ENCODE measurements at places on chromosomes 12 and 14.

- no peak for DNase-seq
Measured at GRCh38 chr12:56632701-56633467, 2.8 kb upstream of the BAZ2A start.

- DNase-seq, result no peak
Measured at GRCh38 chr14:97359341-97359740, 562.2 kb downstream of the VRK1 start.

DNA sequence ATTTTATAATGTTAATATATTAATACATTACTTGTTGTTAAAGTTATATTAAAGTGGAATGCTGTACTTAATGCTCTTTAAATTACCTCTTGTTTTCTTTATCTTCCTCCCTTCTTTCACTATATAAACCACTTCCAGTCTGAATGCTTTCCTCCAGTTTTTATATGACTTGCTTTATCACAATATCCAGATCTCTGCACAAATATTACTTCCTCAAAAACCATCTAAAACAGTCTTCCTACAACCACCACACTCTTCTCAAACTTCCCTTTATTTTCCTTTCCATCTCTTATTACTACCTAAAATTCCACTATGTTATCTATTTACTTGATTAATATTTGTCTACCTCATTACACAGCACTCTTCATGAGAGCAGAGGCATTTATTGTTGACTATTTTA, 956.6 kb downstream of the LRFN5 start:
- no peak for DNase-seq

DNA sequence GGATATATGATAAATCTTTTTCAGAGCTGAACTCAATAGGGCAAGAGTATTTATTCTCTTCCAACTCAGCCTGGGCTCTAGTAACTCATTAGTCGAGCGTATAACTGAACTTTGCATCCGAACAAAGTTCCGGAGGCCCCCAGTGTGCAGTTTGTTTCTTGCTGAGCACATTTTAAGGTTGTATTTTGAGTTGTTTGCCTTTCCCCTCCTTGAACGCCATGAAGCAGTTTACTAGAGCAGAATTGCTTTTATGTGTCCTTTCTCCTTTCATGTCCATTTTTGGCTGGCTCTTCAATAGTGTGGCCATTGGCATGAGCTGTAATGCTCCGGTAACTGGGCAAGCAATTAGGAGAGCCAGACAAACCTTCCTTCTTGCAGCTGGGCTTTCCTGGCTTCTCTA, 105.3 kb downstream of the WIF1 start:
- DNase-seq, result no peak

DNA sequence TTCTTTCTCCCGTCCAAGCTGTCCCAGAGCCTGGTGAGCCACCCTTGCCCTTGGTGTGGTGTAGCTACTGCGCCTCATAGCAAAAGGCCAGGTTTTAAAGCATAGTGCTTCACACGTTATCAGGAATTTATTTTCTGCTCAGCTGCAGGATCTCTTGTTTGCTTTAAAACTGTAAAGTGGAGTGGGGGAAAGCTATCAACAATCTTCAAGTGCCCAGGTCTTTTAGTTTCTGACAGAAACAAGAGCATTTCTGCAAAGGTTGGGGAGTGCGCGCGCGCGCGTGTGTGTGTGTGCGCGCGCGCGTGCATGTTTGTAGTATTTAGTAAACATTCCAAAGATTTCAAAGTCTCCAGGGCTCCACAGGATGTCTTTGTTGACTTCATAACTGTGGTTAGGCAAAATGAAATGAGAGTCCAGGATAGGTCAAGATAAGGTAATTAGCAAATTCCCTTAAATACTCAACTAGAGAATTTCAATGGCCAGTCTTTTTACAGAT, 45.5 kb downstream of the EML1 start:
- no peak for DNase-seq

GRCh38 chr14:104280902-104281767, 142.7 kb downstream of the KIF26A start:
- no peak for DNase-seq

GRCh38 chr12:85237327-85237726, 42.7 kb upstream of the ALX1 start:
- DNase-seq, result no peak

DNA sequence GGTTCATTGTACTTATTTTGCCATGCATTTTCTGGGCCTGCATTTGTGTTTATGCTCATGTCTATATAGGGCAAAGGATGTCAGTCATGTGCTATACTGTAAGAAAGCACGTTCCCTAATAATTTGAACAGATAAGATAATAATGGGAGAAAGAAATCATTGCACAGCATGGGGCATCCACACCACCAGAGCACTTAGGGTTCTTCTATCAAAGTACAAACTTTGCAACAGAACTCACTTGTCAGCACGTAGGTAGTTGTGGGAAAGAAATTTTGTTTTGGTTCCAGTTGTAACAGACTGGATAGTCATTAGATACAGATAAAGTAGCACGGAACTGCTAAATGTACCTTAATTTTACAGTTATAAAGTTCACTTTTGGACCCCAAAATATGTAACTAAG, 10.1 kb downstream of the PPP1CC start:
- no peak for DNase-seq

GRCh38 chr14:90429236-90429635, 32.4 kb downstream of the CALM1 start:
- DNase-seq, result no peak

DNA sequence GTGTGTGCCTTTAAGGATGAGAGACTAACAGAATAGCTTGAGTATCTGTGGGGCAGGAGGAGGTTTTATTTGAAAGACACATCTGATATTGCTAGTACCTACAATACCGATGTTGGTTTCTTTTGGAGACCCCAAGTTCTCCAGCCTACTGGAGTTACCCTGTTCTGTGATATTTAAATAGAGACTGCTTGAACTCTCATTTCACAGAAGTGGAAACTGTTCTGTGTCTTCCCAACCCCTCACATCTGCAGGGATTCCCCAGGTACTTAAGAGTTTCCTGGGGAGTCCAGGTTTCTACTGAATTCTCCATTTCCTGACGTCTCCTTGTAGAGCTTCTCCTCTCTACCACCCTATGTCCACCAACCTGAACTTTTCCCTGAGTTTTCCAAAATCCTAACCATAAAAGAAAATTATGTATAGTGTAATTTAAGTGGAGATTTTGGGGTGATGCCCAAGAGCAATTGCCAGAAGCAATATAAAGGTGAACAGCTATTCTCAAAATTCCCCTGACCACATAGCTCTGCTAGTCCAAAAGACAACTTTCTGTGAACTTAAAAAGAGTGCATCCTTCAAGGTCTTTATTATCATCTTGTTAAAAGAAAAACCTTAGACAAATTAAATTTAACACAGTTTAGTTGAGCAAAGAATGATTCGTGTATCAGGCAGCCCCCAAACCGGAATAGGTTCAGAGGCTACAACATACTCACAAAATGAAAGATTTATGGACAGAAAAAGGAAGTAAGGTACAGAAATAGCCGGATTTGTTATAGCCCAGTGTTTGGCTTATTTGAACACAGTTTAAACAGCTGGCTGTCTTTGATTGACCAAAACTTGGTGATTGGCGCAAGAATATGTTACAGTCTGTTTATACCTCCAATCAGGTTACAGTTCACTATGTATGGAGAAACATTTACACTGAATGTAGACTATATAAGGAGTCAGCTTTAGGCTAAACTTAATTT, 373.4 kb downstream of the NUAK1 start:
- no peak for DNase-seq

DNA sequence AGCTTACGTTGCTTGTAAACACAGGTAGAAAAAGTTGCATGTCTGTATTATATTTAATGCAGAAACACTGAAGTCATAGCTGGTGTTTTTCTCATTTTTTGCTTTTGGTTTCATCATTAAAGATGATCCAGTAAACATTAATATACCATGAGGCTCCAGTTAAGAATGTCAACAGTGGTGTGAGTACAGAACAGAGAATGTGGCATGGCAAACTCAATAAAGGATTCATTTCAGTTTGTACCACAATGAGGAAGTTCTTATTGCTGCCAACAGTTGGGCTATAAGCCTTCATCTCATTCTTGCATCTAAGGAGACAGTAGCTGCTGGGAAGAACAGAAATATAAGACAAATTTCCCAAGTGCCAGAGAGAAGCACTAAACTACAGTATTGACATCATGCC, 72.1 kb upstream of the ST8SIA1 start:
- no peak for DNase-seq

- no peak for DNase-seq
Measured at GRCh38 chr12:72509891-72510290, 237.7 kb downstream of the TRHDE start.

GRCh38 chr12:121817648-121818043, 13.8 kb downstream of the SETD1B start:
- DNase-seq, result no peak

GRCh38 chr12:85507456-85507855, 227.4 kb downstream of the ALX1 start:
- DNase-seq, result no peak

GRCh38 chr12:109064143-109064542, 11.8 kb downstream of the USP30 start:
- no peak for DNase-seq

DNA sequence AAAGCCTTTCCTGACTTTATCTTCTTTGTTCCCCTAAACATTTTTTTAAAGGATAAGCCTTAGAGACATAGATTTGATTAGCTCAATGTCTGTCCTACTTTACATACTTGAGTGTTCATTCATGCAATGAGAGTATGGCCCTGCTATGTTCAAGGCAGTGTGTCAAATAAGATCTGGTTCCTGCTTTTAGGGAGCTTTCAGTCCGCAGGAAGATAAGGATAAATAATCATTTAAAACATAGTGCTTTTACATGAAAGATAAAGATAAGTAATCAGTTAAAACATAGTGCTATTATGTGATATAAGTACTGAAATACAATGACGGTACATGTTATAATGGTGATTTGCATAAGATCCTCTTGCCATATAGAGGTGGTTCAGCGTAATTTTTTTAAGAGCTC, 378.3 kb upstream of the PRICKLE1 start:
- no peak for DNase-seq

- no peak for DNase-seq
Measured at GRCh38 chr12:12476857-12477531, 85.7 kb downstream of the DUSP16 start.

Measured in central memory CD4-positive, alpha-beta T cell (primary cell).